ENCODE measurements at places on chromosomes 2 and 18. TPM values are rescaled to one million over a fixed set of nuclear protein-coding genes. Genes with fewer than 3 reads are reported as not detected.

DSEL gene
- total RNA-seq = 11.6 TPM

TOGARAM2 gene
- 0.60 TPM for total RNA-seq

SERPINB7 gene
- total RNA-seq = not detected

GRCh38 chr2:1595274-1595673, 149.0 kb downstream of the PXDN start:
- peak; percentile 17 for DNase-seq

DNA sequence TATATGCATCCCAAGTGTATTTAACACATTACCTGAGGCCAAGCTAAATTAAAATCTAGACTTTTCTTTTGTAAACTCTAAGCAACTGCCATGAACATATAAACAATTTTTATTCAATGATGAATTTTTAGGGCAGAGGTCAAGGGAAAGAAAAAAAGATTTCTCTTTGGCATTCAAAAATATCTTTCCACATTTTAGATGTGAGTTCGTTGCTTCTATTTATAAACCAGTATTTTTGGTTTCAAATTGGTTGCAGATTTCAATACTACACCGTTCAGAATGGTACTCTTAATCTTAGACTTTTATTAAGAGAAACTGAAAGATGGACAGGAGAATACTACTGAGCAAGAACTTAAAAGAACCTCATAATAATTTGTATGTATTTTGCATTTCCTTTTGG, 293.6 kb upstream of the CCDC68 start:
- no peak for DNase-seq

GPR55 gene
- total RNA-seq = 0.14 TPM

- DNase-seq = no peak
These were observed 8.2 kb upstream of the TANC1 start for GRCh38 chr2:158960193-158960592.

DNA sequence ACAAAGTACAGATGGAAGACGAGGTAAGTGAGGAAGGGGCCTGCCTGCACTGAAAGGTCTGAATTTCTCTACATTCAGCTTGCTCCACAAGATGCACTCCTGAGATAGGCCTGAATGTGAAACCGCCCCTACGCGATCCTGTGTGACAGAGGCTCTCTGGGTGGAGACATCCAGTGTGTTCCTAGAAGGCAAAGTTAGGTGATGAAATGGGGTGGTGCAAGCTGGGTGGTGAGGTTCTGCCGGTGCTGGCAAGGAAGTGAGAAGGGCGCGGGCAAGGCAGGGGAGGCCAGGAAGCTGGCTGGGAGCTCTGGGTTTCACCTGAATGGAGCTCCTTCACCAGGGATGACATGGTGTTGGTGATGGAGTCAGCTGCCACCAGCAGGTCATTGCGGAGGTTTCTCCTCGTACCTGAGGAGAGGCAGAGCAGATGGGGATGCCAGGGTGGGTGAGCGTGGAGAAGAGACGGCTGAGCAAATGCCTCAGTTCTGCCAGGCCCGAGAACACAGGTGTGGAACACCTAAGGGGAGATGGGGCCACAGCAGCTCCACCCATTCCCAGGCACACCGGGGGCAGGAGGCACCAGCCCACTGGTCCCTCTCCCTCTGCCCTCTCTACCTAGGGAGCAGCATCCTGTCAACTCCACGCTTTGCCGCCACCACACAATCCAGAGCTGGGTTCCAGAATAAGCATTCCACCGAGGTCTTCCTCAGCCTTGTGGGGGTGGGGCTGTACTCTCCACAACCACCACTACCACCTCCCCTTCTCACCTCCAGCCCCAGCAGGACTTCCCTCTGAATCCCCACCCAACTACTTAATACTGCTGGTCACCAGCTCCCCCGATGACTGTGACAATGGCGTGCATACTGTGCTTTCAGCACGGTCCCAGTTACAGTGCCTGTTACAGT, 45.5 kb upstream of the DNMT3A start:
- DNase-seq = peak; percentile 74

DNA sequence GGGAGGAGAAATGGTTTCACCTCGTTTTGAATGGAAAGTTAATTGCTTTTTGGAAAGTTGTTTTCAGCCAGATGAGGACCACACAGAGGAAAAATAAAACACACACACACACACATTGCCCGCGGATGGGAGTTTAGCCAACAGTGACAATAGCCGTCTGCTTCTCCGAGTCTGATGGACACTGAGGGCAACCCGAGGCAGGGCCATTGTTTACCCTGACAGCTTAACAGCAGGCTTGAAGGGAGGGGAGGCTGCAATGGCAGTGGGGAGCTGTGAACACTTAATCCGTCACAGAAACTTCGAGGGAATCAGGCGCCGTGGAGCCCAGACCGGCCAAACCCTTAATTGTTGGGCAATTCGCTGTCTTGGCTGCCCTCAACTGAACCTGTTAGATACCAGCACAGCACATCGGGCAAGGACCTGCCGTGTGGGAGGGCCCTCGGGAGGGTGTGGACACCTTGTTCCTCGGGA, 145.9 kb downstream of the ACKR3 start:
- no peak for DNase-seq

- DNase-seq = no peak
These were observed 10.2 kb upstream of the EIF2AK3 start for GRCh38 chr2:88637464-88637863.

DNA sequence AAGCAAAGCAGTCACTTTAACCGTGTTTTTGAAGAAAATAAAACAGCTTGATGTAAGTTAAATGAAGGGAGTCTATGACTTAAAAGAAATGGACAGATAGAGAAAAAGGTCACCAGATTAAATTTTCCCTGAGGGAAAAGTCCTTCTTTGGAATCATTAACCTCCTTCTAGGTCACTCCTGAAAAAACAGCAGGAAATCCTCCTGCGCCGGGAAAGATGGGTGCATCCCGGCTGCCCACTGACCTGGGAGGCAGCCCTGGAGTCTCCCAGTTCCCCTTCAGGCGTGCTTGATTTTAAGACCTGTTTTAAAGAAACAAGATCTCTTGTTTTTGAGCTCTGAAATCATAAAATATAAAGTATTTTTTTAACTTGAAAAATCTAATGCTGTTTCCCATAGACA, 18.4 kb upstream of the ZNF521 start:
- no peak for DNase-seq

DNA sequence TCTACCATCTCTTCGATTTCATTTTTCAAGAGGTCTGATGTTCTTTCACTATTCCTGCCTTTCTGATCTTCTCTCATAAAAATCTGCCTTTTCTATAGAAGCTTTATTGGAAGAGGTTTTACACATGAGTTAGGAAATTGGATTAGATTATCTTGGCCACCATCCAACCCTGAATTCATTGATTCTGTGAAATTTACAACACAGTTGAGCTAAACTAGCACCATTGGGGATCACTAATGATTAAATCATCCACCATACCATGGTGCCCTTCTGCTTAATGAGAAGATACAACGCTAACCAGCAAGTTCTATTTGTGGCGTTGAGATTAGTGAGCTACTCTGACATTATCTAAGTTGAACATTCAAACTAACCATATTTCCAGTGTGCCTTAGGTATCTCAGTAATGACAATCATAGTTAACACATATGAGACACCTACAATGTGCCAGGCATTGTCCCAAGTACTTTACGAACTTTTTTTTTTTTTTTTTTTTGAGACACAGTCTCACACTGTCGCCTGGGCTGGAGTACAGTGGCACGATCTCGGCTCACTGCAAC, 17.3 kb upstream of the LBH start:
- DNase-seq = no peak

- DNase-seq = no peak
These were observed 59.1 kb downstream of the MRPL33 start for GRCh38 chr2:27830656-27831055.

All from posterior vena cava (tissue), 2 donors.